ENCODE measurements at places on chromosomes 3 and 15. TPM values are rescaled to one million over a fixed set of nuclear protein-coding genes. Genes with fewer than 3 reads are reported as not detected.
A peak's percentile ranks its signal among the peaks of the same experiment; 100 is the strongest.

The EFCC1 gene
- polyA plus RNA-seq, result 0.91 TPM

The PCOLCE2 gene
- 47.5 TPM for polyA plus RNA-seq

The ISG20 gene
- polyA plus RNA-seq, result 10.3 TPM

The POLR2H gene
- polyA plus RNA-seq, result 37.9 TPM

The LSMEM2 gene
- 29.7 TPM for polyA plus RNA-seq

The THRB gene
- 11.1 TPM for polyA plus RNA-seq

The WDR82 gene
- polyA plus RNA-seq, result 69.2 TPM

The SLC9A9 gene
- polyA plus RNA-seq, result 0.76 TPM

The SLC2A2 gene
- polyA plus RNA-seq, result not detected

The SOX14 gene
- not detected for polyA plus RNA-seq

The RPL22L1 gene
- 57.1 TPM for polyA plus RNA-seq

The ACTC1 gene
- polyA plus RNA-seq, result 12,542 TPM

The TMEM158 gene
- 0.57 TPM for polyA plus RNA-seq

DNA sequence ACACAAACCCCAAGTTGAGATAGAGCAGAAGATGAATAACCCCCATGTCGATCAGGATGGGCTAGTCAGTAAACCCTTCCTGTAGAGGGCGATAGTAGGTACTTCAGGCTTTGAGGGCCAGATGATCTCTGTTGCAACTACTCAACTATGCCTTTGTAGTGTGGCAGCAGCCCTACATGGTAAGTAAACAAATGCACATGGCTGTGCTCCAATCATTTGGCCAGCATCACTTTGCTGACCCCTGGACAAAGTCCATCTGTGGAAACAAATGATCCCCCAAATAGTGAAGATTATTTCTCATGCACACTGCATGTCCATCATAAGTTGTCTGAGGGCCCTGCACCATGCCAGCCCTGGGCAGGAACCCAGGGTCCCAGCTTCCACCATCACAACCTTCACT, 402.2 kb upstream of the PROK2 start:
- no peak for DNase-seq

GRCh38 chr3:31234145-31234544, 298.6 kb upstream of the STT3B start:
- no peak for DNase-seq

DNA sequence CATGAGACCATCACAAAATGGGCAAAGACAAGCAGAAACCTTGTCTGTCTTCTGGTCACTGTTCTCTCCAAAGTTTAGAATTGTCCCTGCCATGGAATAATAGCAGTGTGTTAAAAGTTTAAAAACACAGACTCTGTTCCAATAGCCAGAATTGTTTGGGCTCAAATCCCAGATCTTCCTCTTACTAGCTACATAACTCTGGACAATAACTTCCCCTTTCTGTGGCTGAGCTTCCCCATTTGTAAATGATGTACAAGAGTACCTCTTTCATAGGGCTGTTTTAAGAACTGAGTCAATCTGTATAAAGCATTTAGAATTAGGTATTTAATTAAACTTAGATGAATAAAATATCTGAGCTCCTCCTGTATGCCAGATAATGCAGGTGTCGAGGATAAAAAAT, 623.0 kb downstream of the NTRK3 start:
- no peak for DNase-seq

DNA sequence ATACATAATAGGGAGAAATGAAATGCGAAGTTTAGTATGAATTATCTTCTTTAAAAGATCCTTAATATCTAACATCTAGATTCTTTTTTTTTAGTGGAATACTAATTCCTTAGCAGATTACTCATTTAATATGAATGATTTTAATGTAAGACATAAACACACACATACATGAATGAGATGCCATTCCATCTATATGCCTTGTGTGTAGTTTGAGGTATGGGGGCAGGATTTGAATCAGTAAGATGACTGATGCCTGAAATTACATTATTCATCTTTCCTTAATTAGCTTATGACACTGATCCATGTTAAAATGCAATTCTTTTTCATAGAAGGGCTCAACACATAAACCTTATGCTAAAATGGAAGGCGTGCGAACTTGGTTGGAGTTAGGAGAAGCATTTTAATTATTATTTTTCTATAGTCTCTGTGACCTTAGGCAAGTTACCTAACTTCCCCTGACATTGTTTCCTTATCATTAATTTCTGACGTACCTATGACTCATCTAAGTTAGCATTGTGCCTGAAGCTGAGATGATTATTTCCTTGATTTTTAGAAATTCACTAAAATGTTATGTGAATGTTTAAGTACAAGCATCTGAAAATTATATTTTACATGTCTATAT, 10.8 kb upstream of the BNIP2 start:
- DNase-seq, result no peak

DNA sequence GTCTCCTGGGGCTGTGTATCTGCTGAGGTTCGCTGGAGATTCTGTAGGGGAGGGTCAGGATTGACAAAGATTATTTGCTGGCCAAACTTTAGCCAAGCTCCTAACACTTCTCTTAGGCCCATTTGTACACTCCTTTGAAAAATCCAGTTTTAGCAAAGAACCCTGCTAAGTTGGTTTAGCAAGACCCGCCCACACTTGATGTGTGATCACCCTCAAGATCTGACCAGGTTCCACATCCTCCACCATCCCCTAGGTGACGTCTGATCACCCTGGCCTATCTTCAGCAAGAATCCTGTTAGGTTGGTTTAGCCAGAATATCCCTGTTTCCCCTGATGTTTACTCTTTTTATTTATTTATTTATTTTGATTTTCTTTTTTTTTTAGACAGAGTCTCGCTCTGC, 14.8 kb upstream of the SLC35G2 start:
- no peak for DNase-seq

DNA sequence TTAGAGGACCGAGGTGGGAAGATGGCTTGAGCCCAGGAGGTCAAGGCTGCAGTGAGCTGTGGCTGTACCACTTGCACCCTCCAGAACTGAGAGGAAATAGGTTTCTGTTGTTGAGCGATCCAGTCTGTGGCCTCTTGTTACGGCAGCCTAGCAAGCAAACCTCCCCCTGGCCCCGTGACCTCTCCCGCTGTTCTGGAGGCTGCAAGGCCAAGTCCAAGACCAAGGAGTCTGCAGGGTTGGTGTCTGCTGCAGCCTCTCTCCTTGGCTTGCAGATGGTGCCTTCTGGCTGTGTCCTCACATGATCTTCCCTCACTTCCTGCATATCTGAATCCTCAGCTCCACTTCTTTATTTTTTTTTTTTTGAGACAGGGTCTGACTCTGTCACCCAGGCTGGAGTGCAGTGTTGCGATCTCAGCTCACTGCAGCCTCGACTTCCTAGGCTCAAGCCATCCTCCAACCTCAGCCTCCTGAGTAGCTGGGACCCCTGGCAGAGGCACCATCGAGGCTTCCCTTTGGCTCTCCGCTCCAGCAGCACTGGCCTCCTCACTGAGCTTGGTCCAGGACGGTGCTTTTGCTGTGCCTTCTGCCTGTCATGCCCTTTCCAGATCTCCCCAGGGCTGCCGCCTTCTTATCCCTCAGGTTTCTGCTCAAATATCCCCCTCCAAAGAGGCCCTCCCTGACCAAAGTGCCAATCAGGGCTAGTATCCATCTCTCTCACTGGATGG, 18.0 kb upstream of the PLXND1 start:
- peak; percentile 68 for DNase-seq

- no peak for DNase-seq
Observed at GRCh38 chr3:30162579-30162978, 443.8 kb upstream of the TGFBR2 start.

DNA sequence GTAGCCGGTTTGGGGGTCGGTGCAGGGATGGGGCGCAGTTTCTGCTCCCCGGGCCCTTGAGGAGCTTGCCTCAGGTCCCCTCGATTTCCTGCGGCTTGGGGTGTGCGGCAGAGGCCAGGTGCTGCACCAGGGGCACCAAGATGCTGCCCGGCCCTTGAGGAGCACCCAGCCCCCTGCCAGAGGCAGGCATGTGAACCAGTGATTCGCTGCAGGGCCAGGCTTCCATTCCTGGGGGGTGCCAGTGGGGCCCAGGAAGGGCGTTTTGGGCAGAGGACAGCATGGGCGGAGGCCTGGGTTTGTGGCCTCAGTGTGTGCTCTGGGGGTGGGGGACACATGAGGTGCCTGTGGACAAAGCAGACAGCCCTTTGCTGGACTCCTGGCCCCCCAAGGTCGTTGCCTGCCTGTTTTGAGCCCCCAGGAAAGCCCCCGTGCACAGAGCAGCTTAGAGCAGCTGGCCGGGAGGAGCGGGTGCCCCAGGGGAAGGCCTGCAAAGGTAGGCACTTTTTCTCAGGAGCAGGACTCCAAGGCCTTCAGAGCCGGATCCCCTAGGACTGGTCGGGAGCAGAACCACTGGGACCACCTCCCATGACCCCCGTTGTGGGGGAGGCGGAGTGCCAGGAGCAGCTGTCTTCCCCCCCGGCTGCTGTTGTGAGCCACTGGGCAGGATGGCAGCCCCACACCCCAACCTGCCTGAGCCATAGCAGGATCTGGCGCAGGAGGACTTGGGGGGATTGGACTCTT, 1.6 kb downstream of the PLXNA1 start:
- DNase-seq, result no peak

DNA sequence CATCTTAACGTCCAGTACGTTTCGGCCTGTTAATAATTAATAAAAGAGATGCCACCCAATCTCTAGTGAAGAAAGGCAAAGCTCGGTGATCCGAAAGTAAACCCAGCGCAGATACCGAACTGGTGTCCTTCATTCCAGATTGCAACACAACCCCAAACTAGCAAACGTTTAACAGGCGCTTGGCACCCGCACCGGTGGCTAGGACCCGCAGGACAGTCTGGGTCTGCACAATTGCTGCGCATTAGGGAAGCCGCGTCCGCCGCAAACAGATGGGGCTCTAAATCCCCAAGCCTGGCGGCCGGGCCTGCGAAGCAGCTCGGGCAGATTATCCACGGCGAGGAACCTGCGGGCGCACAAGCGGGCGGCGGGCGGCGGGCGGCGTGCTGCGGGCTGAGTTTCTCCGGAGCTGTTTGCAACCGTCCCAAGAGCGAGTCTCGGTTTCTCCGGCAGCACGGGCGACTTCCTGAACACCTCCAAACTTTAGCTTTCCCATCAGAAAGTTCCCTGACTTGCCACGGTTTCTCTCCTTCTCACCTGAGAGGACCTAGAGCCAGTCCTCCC, 112.1 kb upstream of the ICE2 start:
- DNase-seq, result peak; percentile 45

GRCh38 chr3:147132168-147132567, 274.2 kb downstream of the ZIC4 start:
- no peak for DNase-seq

DNA sequence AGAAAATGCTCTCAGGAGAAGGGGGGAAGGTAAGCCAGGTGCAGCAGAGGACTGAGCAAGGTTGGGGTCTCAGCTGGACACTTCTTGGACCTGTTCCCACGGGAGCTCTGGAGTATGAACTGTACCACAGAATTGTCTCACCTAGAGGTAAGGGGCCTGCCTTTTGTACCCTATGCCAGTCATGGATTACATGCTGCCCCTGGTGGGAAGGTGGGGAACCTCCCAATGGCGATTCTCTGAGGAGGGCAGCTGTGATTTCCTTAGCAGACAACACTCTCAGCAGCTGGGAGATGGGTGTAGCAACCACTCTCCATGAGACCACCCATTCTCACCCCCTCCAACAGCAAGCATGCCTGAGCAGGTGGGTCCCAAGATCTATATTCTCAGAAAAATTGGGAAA, 329.4 kb upstream of the CTNNB1 start:
- DNase-seq, result no peak

- DNase-seq, result no peak
Observed at GRCh38 chr3:121677141-121677540, 16.4 kb upstream of the HCLS1 start.

DNA sequence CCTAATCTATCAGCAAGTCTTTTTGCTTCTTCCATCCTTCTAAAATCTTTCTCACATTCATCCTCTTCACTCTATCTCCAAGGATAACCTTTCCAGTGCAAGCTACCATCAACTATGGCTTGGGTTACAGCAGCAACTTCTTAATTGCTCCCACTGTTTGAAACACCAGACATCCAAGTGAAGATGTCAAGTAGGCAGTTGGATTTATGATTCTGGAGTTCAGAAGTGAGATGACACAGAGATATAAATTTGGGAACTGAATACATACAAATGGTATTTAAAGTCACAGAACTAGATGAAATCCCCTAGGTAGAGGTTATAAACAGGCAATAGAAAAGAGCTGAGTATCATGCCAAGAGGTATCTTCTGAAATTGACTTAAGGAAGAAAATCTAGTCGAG, 3.7 kb downstream of the UBR1 start:
- no peak for DNase-seq

DNA sequence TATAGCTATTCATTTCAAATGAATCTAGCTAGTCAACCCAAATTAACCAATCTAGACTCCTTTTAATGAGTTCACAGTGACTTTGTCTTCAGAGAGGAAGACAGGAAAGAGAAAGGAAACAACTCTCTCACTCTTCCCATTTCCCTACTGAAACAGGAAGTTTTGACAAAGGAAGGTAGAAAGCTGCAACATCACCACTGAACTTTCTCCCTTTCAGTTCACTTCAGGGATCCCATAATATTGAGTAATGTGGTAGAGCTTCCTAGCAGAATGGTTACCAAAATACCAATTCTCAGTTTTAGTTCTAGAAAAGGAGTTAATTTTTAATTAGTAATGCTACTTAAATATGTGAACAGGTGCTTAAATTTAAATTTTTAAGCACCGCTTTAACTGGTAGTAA, 7.5 kb downstream of the VPS13C start:
- no peak for DNase-seq

DNA sequence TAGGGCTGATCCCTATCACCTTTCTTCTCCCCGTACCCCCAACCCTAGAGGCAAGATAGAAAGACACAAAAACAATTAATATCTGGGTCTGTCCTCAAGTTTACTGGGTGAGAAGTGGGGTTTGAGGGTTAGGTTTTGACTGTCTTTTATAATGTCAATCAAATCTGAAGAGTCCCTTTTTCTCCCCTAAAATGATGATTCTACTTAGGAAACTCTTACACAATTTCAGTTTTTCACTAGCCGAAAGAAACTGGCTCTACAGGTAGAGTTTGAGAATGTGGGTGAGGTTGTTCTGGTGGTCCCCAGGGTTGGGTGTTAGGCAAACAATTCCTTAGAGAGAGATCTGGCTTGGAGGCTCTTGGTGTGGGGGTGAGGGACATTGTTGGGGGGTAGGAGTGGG, 189.9 kb downstream of the TCF12 start:
- no peak for DNase-seq

GRCh38 chr3:134857776-134858362, 62.8 kb downstream of the EPHB1 start:
- no peak for DNase-seq

DNA sequence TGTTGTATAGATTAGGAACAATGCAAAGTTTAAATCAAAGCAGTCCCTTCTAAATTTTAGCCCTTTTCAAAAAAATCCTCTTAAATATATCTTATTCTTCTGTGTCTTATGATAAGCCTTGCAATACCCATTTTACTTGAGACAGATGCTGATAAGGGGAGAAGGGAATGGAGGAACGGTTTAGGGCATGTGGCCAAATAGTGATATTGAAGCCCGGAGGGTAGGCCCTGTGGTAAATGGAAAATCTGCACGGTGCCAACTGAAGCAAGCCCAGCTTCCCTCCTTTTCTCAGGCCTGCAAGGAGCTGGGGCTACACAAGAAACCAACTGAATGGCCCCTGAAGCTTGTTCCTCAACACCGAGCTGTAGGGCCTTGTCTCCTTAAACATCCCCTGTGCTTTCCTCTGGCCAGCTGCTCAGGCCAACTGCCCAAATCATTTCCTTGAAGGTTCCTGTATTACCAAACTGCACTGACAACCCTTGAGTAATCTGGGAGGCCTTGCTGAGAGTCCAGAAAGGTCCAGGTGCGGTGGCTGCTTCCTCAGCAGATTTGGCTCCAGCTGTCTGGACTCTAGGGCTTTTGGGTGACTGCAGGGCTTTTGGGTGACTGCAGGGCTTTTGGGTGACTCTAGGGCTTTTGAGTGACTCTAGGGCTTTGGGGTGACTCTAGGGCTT, 67.2 kb downstream of the NCEH1 start:
- DNase-seq, result no peak

- DNase-seq, result no peak
Observed at GRCh38 chr3:184525337-184526087, 36.1 kb upstream of the EPHB3 start.

Measured in heart left ventricle (tissue), 16 donors.